Retina (tissue), 1 donor: ENCODE measurements at places on chromosomes 7 and 10.
A peak's percentile ranks its signal among the peaks of the same experiment; 100 is the strongest.

GRCh38 chr10:86349474-86349873, 17.1 kb downstream of the GRID1 start:
- DNase-seq = peak; percentile 45

DNA sequence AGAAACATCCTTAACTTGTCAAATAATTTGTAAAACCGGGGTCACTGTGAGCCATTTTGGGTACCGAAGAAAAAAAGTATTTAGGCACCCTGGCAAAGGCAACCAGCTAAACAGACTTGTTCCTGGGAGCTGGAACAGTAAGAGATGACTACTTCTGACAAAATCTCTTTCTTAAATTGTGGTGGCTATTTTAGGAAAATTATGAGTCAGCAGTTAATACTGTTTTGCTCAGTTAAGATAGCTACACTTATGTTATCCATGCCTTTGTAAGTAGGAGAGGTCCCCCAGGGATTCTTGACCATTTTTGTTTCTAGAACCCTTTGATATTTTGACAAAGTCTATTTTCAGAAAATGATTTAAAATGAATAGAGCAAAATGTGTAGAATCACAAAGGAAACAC, 68.7 kb downstream of the TAX1BP1 start:
- no peak for DNase-seq

- no peak for DNase-seq
Measured at GRCh38 chr10:128060341-128061250, 65.6 kb downstream of the MKI67 start.

- DNase-seq = no peak
Measured at GRCh38 chr7:20385126-20385525, 54.4 kb downstream of the ITGB8 start.
